Mesothelial cell of epicardium (in vitro differentiated cells): ENCODE measurements at places on chromosomes 13 and 19. TPM values are rescaled to one million over a fixed set of nuclear protein-coding genes. Genes with fewer than 3 reads are reported as not detected.

KLK10 gene
- 1.4 to 2.2 TPM (median 2.1 TPM) in 3 replicates for total RNA-seq

KISS1R gene
- 1.0 to 1.5 TPM (median 1.1 TPM) in 3 replicates for total RNA-seq

ATXN8OS gene
- total RNA-seq = not detected in 3 replicates

IGFL2 gene
- total RNA-seq = 2.0 to 3.7 TPM (median 3.7 TPM) in 3 replicates

TEX101 gene
- total RNA-seq = not detected in 3 replicates

PSENEN gene
- 45.2 to 54.9 TPM (median 45.7 TPM) in 3 replicates for total RNA-seq

UBE2L5 gene
- 0.20 TPM in 1 of 3 replicates, not detected in the others for total RNA-seq
